Activated CD8-positive, alpha-beta memory T cell treated with anti-CD3 and anti-CD28 coated beads, Interleukin-2, amount 10 ng/mL, durations not matched to agents 7 days and 5 days (primary cell): ENCODE measurements at places on chromosomes 2 and 18. TPM values are rescaled to one million over a fixed set of nuclear protein-coding genes. Genes with fewer than 3 reads are reported as not detected.

DNA sequence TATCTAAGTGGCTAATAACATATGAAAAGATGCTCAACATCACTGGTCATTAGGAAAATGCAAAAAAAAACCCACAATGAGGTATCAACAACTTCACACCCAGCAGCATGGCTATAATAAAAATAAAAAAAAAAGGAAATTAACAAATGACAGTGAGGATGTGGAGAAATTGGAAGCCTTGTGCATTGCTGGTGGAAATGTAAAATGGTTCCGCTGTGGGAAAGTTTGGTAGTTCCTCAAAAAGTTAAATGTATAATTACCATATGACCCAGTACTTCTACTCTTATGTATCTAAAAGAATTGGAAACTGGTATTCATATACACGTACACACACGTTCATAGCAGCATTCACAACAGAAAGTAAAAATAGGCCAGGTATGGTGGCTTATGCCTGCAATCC lies 15.5 kb upstream of the CACNB4 start:
- H3K27ac ChIP-seq = no peak overlapping the region
- no peaks in the 10 kb centered on the region for H3K4me1 ChIP-seq
- DNase-seq = no peak
- peaks cover 6% of the 10 kb centered on the region for H3K36me3 ChIP-seq
- peaks cover 2% of the 10 kb centered on the region for H3K27me3 ChIP-seq

- peaks cover 4% of the 10 kb centered on the region for H3K36me3 ChIP-seq
- DNase-seq = no peak
- H3K4me3 ChIP-seq = no peak overlapping the region
- H3K27me3 ChIP-seq = no peaks in the 10 kb centered on the region
These were observed 25.2 kb downstream of the EIF2AK3 start for GRCh38 chr2:88602022-88602421.

MZT2B gene
- 399 TPM for total RNA-seq

TET3 gene
- 12.7 TPM for total RNA-seq

GRCh38 chr2:98118161-98118560 lies 31.2 kb downstream of the VWA3B start:
- no peak overlapping the region for H3K4me3 ChIP-seq
- peaks cover 2% of the 10 kb centered on the region for H3K4me1 ChIP-seq
- DNase-seq = no peak

DNA sequence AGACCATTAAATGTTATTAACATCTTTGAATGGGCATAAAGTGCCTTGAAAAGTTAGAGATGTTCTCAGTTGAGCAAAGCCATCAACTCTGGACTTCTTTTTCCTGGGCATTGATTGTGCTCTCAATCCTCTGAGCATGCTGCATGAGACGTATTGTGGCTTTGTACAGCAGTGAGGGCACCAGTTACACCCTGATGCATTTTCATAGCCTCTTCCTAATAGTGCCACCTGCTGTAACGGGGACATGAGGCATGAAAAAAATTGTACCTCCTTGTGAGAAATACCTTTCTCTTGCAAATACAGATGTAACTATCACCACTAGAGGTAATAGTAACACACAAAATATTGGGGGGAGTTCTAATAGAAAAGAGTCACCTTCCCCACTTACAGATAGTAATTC lies 697.5 kb downstream of the TMEM182 start:
- no peak overlapping the region for H3K4me3 ChIP-seq
- no peaks in the 10 kb centered on the region for H3K36me3 ChIP-seq
- H3K4me1 ChIP-seq = no peaks in the 10 kb centered on the region

DNA sequence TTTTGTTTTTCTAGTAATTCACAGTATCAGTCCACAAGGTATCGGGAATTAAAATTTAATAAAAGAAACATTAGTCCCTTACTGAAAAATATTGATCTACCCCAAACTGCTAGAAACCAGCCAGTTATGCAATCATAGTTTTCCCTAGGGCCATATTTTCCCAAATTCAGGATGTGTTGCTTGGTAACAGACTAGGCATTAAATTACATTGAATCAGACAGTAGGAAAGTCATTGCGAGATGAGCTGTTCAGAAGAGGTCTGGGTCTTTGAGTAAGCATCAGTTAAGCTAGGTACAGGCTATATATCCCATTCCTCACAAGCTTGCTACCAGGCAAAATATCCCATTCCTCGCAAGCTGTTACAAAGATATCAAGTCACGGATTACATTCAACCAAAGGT lies 123.0 kb upstream of the CCDC150 start:
- H3K4me1 ChIP-seq = no peaks in the 10 kb centered on the region
- no peak for DNase-seq
- no peak overlapping the region for H3K27ac ChIP-seq
- H3K27me3 ChIP-seq = peaks cover 35% of the 10 kb centered on the region
- H3K4me3 ChIP-seq = no peak overlapping the region

DNA sequence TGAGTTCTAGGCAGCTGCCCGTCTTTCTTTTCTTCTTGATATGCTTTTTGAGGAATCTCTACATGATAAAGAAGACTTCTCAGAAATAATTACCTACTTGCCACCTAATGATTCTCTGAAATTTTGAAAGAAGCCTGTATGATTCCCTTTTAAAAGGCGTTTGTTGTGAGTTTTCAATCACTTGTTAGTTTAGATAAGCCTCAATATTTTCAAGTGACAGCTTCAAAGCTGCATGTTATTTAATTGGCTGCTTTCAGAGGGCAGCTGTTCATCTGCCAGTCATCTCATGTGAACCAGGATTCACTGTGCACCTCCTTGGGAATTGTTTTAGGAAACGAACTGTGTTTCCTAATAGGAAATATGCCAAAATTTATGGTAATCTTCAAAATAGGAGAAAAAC lies 938.1 kb downstream of the CPS1 start:
- H3K36me3 ChIP-seq = no peaks in the 10 kb centered on the region
- no peak overlapping the region for H3K4me3 ChIP-seq
- no peaks in the 10 kb centered on the region for H3K4me1 ChIP-seq
- no peak for DNase-seq
- H3K27ac ChIP-seq = no peak overlapping the region

CXCR1 gene
- total RNA-seq = 0.54 TPM

DNA sequence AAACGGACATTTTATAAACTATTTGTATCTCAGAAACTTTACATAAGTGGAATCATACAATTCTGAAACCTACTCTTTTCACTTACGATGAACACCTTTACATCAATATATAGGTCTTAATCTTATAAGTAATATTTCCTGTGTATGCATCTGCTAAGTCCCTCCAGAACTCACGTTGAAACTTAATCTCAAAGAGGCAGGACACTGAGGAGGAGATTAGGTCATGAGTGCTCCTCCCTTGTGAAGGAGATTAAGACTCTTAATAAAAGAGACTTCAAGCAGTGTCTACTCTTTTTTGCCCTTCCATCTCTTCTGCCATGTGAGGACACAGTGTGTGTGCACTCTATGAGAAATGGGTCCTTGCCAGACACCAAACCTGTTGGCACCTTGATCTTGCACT lies 94.7 kb upstream of the CDKL4 start:
- DNase-seq = no peak
- H3K36me3 ChIP-seq = peaks cover 10% of the 10 kb centered on the region
- no peaks in the 10 kb centered on the region for H3K4me1 ChIP-seq
- no peaks in the 10 kb centered on the region for H3K27me3 ChIP-seq

DNPEP gene
- 60.3 TPM for total RNA-seq

DES gene
- total RNA-seq = not detected

GRCh38 chr2:101776172-101777043 lies 78.9 kb downstream of the MAP4K4 start:
- H3K4me1 ChIP-seq = peaks cover 17% of the 10 kb centered on the region
